ENCODE measurements at places on chromosomes 12 and 14. TPM values are rescaled to one million over a fixed set of nuclear protein-coding genes. Genes with fewer than 3 reads are reported as not detected.

The PRPH gene
- total RNA-seq: not detected

The FLVCR2 gene
- total RNA-seq: 5.0 TPM

The ENDOU gene
- total RNA-seq: not detected

The ZC2HC1C gene
- 0.69 TPM for total RNA-seq

The TBX5 gene
- total RNA-seq: not detected

The GLIPR1L1 gene
- total RNA-seq: not detected

The CAPZA3 gene
- total RNA-seq: not detected

The CCDC38 gene
- total RNA-seq: 0.19 TPM

The HOXC9 gene
- not detected for total RNA-seq

The KCNC2 gene
- not detected for total RNA-seq

The KRT85 gene
- total RNA-seq: not detected

The HCAR2 gene
- not detected for total RNA-seq

The SLC39A5 gene
- not detected for total RNA-seq

The KLRC2 gene
- 4.4 TPM for total RNA-seq

The SLC10A1 gene
- not detected for total RNA-seq

The ZDHHC22 gene
- total RNA-seq: not detected

The LTA4H gene
- total RNA-seq: 50.7 TPM

The LRRC43 gene
- total RNA-seq: not detected

The ESPL1 gene
- 90.5 TPM for total RNA-seq

The MTA1 gene
- total RNA-seq: 132 TPM

The KCNK10 gene
- total RNA-seq: not detected

The IL23A gene
- 10.2 TPM for total RNA-seq

The MIP gene
- total RNA-seq: not detected

The AQP6 gene
- total RNA-seq: not detected

The BDKRB2 gene
- not detected for total RNA-seq

The RPL10L gene
- total RNA-seq: not detected

The GSC gene
- total RNA-seq: not detected

The DCN gene
- not detected for total RNA-seq

The FOXN4 gene
- total RNA-seq: not detected

The G2E3 gene
- 34.2 TPM for total RNA-seq

The NTN4 gene
- 0.08 TPM for total RNA-seq

The IFNG gene
- 0.57 TPM for total RNA-seq

The RTN1 gene
- not detected for total RNA-seq

The HPD gene
- total RNA-seq: not detected

The ZFHX2 gene
- total RNA-seq: 0.75 TPM

The KCNJ8 gene
- not detected for total RNA-seq

The BCL2L14 gene
- 3.4 TPM for total RNA-seq

The KIF21A gene
- 21.4 TPM for total RNA-seq

The GLT1D1 gene
- not detected for total RNA-seq

The RFX4 gene
- not detected for total RNA-seq

The CHST11 gene
- 72.9 TPM for total RNA-seq

The FOXN3 gene
- total RNA-seq: 101 TPM

The GDF3 gene
- total RNA-seq: not detected

The ARG2 gene
- 1.3 TPM for total RNA-seq

The PRB2 gene
- not detected for total RNA-seq

The KRT83 gene
- not detected for total RNA-seq

The RND1 gene
- total RNA-seq: 4.9 TPM

The POMT2 gene
- total RNA-seq: 10.6 TPM

The NXPH4 gene
- 2.4 TPM for total RNA-seq

The CMKLR1 gene
- 0.82 TPM for total RNA-seq

The DCTN2 gene
- total RNA-seq: 81.0 TPM

The OXA1L gene
- total RNA-seq: 127 TPM

The PTPRO gene
- total RNA-seq: 2.3 TPM

The LYZ gene
- 16.4 TPM for total RNA-seq

The SLC6A15 gene
- total RNA-seq: not detected
